Adrenal gland (tissue), 19 donors: ENCODE measurements at places on chromosomes 1 and 21.

DNA sequence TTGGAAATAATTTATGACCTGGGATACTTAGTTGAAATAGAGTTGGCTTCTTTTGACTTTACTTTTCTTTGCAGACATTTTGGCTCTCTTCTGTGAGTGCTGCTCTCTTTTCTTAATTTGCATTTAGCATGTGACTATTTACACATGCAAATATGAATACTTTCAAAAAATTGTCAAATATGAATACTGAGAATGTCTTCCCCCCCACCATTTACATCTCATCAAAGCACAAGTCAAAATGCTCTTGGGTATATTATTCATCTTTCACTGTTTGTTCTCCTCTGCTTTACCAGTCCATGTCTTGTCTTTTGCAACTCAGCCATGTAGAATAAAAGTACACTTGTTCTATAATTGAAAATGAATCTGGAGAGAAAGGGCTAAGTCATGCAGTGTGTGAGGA is 126.5 kb downstream of the HHIPL2 start:
- H3K27ac ChIP-seq: no peak overlapping the region
- no peak overlapping the region for H3K4me3 ChIP-seq
- H3K4me1 ChIP-seq: no peaks in the 10 kb centered on the region
- no peak for DNase-seq

DNA sequence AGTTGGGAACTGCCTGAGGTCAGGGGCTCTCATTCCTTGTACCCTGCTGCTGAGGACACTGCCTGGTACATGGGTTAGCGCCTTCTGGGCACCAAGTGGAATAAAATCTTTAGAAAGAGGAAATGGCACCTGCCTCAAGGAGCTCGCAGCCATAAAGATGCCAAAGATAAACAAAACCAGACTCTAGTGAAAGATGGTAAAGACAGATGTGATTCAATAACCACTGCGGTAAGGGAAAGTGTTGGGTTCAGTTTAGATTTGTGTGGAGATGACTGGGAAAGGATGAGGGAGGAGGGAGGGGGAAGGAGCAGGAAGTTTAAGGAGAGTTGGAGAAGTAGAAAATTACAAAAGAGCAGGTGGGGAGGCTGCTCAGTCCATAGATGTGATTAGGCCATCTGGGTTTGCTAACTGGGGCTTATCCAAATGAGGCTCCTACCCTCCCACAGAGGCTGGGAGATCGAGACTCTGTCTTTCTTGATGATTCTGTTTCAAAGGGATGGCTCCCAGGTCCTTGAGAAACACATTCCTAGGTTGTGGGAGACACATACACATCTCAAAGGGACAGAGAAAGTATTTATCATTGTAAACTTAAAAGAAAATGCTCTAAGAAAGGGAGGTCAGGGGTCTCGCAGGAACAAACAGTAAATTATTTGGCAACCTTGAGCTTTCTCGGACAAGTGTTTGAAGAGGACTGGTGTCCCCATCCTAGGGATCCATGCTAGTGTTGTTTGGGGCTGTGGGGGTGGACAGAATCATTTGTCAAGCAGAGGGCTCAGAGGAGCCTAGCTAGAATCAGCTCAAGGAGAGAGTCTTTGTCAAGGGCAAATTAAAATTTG is 65.7 kb upstream of the MORC3 start:
- no peak for DNase-seq
- no peak overlapping the region for H3K27ac ChIP-seq
- H3K36me3 ChIP-seq: no peaks in the 10 kb centered on the region
- H3K27me3 ChIP-seq: no peaks in the 10 kb centered on the region
- H3K4me3 ChIP-seq: no peak overlapping the region

GRCh38 chr1:150532860-150533259 is 16.3 kb upstream of the ADAMTSL4 start:
- no peaks in the 10 kb centered on the region for H3K36me3 ChIP-seq
- no peaks in the 10 kb centered on the region for H3K4me1 ChIP-seq
- no peaks in the 10 kb centered on the region for H3K27me3 ChIP-seq
- no peak overlapping the region for H3K27ac ChIP-seq
- no peak overlapping the region for H3K4me3 ChIP-seq

GRCh38 chr1:61708953-61709907 is 15.7 kb downstream of the TM2D1 start:
- peaks cover 13% of the 10 kb centered on the region for H3K4me1 ChIP-seq
- H3K27ac ChIP-seq: no peak overlapping the region
- DNase-seq: no peak
- no peak overlapping the region for H3K4me3 ChIP-seq
- no peaks in the 10 kb centered on the region for H3K27me3 ChIP-seq
- peaks cover 26% of the 10 kb centered on the region for H3K36me3 ChIP-seq
